ENCODE measurements at places on chromosomes 2 and 18.

GRCh38 chr2:125745514-125745913 lies 910.4 kb upstream of the GYPC start:
- DNase-seq: no peak

GRCh38 chr18:58714259-58714658 lies 43.0 kb downstream of the MALT1 start:
- DNase-seq: peak; percentile 41

DNA sequence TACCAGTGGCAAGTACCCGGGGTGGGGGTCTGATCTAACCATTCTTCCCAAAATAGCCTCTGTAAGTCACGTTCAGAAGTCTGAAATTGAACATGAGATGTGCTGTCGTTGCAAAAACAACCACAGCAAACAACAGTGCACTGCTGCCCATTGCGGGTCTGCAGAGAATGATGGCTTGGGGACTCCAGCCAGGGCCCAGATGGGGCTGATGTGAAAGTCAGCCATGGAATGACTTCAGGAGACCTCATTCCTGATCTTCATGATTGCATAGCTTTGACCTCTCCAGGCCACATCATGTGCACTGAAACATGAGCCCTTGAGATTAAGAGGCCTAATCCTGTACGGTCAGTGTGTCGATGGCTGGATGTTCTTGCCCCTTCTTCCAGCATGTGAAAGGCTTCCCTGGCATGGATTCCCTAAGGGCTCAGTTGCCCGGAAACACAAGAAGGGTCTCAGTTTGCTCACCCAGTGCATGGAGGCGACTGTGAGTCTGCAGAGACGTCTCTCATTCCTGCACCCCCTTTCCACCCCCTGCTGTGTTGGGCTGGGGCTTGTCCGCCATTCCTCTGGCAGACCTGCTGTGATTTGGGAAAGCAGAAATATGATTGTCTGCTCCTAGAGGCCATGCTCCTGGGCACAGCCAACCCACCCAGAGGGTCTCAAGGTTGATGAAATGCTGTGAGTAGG lies 191.6 kb downstream of the SEPTIN10 start:
- DNase-seq: no peak

DNA sequence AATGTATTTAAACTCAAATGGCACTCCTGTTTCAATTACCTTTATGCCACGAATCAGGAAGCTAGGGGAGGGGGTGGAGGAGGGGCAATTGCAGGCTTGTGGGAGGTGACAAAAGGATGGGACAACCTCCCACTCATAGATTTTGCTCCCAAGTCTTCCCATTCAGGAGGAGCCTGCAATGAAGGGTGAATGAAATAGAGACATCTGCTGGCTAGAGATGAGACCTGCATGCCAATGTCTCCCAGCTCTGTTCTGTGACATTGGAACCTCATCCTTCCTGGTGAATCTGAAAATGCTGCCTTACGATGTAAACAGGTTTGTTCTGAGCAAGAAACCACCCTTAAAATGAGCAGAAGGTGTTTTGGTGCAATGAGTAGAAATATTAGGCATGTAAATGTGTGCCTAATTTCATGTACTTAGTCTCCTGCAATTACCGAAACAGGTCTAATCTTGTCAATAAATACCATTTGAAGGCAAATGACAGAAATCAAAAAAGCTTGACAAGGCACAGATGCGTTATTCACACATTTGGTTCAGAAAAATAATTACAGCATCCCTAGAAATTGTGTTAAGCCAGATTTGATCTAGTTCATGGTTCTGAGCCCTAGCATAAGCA lies 2.7 kb upstream of the PID1 start:
- DNase-seq: peak; percentile 10

DNA sequence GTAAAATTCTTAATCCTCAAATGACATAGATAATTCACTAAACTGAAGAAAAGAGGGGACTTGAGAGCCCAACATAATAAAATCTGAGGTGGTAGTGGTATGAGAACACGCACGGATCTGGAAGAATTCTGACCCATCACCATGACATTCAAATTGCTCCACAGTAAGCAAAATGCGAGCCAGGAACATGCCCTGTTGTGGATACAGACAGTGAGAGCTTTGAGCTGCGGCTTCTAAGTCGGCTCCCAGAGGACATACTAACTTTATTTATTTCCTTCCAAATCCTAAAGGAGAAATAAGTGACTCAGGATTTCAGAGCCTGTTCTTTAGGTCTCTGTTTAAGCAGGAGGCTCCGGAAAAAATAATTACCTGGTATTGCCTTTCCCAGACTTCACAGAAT lies 143.4 kb upstream of the SMAD7 start:
- DNase-seq: no peak

- no peak for DNase-seq
Measured at GRCh38 chr2:82494739-82495138, 1964.3 kb downstream of the SUCLG1 start.
